ENCODE measurements at places on chromosomes 11 and 22. TPM values are rescaled to one million over a fixed set of nuclear protein-coding genes. Genes with fewer than 3 reads are reported as not detected.

The PLAAT3 gene
- total RNA-seq = 26.6 TPM

The ZNF280B gene
- 1.5 TPM for total RNA-seq

The OR5B21 gene
- total RNA-seq = not detected

The SLC37A2 gene
- total RNA-seq = 46.5 TPM
